ENCODE measurements at places on chromosomes 12 and 14.
A peak's percentile ranks its signal among the peaks of the same experiment; 100 is the strongest.

- peak; percentile 28 for DNase-seq
Observed at GRCh38 chr14:51419685-51420084, 179.6 kb downstream of the TMX1 start.

DNA sequence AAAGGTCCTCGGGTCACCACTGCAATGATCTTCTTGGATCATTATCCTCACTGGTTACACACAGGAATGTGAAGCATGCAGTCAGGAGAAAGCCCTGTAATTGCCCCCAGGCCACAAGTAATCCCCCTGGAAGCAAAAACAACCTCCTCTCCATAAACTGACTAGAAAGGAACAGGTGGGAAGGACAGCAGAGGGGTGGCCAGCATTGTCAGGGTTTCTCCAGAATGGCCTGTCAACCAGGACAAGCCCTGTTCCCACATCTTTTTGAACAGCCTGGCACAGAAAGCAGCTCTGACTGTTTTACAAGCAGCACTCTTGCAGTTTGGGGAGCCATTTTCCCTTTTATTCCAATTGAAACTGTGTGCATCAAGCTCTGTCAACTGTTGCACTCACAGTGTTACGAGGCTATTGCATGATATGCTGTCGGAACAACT is 36.1 kb downstream of the TMCC3 start:
- DNase-seq, result no peak

- DNase-seq, result no peak
Observed at GRCh38 chr12:121580959-121581685, at the start of gene KDM2B. Gene KDM2B (minus strand): TSS chr12:121581023. CDS start chr12:121580911, 112 bp downstream.

GRCh38 chr14:56120091-56120691 is 2.0 kb downstream of the PELI2 start:
- no peak for DNase-seq

- DNase-seq, result no peak
Observed at GRCh38 chr12:93879476-93880421, 202.6 kb downstream of the CRADD start.

- DNase-seq, result no peak
Observed at GRCh38 chr14:100748403-100748802, 21.7 kb downstream of the DLK1 start.

- DNase-seq, result no peak
Observed at GRCh38 chr12:46660719-46661109, 165.1 kb downstream of the SLC38A4 start.

GRCh38 chr12:63420206-63420644 is 248.1 kb downstream of the DPY19L2 start:
- DNase-seq, result peak; percentile 13

GRCh38 chr14:52272375-52272774 is 4.9 kb downstream of the PTGDR start:
- no peak for DNase-seq

GRCh38 chr12:110590806-110591326 is 7.7 kb upstream of the PPTC7 start:
- no peak for DNase-seq

GRCh38 chr14:90388437-90388836 is 8.4 kb upstream of the CALM1 start:
- no peak for DNase-seq

DNA sequence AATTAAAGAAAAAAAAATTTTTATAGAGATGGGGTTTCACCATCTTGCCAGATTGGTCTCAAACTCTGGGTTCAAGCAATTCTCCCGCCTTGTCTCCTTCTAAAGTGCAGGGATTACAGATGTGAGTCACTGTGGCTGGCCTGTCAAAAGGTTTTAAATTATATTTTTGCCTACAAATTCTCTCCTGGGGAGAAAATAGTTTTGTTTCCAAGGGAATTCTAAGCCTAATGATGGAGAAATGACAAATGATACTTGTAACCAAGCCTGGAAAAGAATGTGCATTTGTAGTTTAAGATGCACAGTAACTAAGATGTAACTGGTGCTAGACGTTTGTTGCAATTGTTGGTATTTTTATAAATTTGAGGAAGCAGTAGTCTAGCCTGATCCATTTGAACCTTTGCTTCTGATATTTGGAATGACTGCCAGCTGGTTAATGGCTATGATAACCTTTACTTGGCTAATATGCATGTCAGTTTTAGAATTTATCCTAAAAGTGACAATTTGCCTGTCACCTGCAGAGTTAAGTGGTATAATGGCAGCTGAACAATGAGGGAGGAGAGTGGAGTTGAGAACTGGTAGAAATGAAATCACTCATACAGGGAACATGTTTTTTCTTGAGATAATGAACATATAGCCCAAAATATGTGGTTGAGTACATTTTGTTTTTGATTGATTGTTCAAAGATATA is 148.0 kb downstream of the FUT8 start:
- no peak for DNase-seq

DNA sequence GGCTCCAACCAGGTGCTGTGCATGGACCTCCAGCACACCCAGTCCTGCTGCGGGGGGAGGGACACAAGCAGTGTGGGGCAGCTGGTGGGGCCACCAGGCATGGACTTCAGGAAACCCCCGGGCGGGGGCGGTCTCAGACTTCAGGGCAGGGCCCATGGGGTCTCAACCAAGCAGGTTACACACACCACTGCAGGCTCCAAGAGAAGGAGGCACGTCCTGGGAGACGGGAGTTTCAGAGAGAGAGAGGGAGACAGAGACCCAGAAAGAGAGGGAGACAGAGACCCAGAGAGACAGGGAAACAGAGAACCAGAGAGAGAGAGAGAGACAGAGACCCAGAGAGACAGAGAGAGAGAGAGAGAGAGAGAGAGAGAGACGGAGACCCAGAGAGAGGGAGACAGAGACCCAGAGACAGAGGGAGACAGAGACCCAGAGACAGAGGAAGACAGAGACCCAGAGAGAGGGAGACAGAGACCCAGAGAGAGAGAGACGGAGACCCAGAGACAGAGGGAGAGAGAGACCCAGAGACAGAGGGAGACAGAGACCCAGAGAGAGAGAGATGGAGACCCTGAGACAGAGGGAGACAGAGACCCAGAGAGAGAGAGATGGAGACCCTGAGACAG is 128.9 kb downstream of the NCOR2 start:
- no peak for DNase-seq

GRCh38 chr12:94567761-94568160 is 82.6 kb downstream of the TMCC3 start:
- DNase-seq, result no peak

DNA sequence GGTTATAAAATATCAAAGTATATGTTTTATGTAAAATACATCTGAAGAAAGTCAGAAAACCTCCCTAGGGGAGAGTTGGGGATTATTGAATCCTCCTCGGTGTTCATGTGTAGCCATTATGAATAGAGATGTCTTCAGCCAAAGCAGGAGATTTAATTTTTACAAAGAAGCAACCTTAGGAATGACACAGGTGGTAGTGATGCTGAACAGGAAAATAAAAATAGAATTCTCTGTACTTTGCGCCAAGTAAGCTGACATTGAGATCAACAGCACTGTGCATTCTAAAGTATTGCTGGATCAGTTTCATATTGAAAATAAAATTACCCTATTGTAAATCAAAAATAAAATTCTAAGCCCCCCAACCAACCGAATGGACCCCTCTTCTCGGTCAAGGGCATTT is 132.8 kb upstream of the TRHDE start:
- DNase-seq, result no peak

DNA sequence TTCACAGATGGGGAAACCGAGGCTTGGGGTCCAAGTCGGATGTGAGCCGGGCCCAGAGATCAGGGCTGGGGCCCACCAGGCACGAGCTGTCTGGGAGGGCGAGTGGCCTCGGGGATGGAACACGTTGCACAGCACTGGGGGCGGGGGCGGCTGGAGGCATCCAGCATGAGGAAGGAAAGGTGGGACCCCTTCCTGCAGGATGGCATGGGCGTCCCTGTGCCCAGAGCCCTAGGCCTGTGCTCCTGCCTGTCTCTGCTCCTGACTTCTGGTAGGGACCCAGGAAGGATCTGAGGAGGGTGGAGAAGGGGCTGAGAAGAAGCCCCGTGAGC is 183.4 kb downstream of the KIF26A start:
- DNase-seq, result no peak

GRCh38 chr14:24978862-24979724 is 70.9 kb downstream of the STXBP6 start:
- no peak for DNase-seq

DNA sequence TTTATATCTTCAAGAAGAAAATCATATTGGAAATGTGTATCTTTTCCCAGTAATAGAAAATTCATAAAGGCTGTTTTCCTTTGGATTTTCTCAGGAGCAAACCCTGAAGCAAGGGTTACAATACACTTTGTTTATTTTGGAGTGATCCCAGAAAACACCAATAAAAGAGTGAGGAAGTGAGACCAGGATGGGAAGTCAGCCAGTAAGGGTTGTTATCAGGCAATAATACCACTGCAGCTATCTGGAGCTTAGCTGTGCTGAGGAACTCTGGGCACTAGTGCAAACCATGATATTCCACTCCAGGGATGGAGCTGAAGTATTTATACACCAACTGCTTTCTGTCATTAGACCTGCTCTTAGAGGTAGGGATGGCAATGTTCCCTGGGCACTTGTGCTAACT is 1002.3 kb downstream of the FLRT2 start:
- DNase-seq, result no peak

DNA sequence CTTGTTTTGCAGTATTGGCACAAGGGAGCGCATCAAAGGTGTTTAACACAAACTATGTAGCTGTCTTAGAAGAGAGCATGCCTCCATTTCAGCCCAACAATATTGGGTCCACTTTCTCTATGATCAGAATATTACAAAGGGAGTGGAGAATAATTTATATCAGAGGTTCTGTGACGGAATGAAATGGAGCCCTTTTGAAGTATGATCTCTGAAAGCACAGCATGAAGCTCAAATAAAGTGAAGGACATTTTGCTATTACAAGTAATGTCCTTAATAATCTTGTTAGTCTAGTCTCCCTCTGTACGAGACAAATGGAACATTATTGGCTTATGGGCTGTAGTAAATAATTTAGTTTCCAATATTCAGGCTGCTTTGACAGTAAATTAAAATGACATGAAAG is 302.7 kb downstream of the NPAS3 start:
- no peak for DNase-seq

GRCh38 chr14:33359288-33359881 is 420.7 kb downstream of the NPAS3 start:
- no peak for DNase-seq

- peak; percentile 15 for DNase-seq
Observed at GRCh38 chr12:112261559-112261958, 120.7 kb downstream of the HECTD4 start.

DNA sequence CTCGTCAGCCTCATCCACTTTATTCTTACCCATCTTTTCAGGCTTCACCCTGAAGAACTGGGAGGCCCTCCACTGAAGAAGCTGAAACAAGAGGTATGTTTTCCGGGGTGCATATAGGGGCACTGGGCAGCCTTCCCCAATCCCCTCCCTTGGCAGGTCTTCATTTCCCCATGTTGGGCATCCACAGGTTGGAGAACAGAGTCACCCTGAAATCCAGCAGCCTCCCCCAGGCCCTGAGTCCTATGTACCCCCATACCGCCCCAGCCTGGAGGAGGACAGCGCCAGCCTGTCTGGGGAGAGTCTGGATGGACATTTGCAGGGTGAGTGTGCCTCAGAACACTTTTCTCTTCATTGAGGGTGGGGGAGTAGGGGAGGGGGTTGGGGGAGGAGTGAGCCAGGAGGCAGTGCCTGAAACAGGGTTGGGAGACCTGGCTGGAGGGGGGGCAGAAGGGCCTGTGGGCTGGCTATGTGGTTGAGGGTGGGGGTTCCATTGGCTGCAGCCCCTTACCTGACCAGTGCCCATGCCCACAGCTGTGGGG is 4.0 kb downstream of the NAB2 start:
- no peak for DNase-seq

DNA sequence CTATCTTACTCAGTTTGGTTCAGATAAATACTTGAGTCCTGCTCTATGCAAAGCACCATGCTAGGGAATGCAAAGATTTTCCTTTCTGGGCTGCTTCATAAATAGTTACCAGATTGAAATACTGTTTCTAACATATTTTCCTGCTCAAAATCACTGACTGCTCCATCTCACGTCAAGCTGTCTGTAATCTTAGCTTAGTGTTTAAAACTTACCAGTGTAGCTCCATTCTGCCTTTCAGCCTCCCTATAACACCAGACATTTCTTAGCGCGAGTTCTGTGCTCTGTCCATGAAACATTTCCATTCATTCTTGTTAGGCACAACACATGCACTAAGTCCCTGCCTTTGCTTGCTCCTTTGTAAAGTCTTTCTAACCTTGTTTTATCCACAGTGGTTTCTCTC is 129.4 kb downstream of the NPAS3 start:
- DNase-seq, result no peak

DNA sequence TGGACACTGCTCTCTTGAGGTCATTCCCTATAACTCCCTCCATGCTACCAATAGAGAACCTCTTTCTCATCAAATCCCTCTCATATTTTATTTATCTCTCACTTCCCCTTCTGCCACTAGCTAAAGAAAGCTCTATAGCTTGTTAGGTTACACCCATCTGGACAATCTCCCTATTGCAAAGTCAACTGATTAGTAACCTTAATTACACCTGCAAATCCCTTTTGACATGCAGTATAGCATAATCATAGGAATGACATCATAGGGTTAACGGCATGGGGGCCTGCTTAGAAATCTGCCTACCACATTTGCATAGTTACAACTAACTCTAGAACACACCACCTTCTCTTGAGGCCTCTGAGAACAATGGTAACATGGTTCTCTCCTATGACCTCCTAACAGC is 181.2 kb downstream of the EMP1 start:
- no peak for DNase-seq

DNA sequence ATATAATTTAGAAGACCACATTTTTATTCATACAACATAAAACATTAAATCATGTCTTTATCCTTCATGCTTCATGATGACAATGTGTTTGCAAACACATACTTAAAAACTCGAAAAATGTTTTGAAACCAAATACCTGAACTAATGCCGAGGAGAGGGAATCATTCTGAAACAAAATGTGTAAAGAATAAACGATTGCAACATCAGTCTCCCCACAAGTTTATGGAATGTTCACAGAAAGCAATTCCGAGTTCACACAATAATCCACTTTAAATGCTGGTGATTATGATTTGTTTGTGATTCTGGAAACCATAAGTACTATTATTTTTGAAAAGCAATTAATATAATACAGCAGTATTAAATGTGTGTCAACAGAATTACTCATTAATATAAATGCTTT is 84.5 kb upstream of the PDZRN4 start:
- DNase-seq, result no peak

DNA sequence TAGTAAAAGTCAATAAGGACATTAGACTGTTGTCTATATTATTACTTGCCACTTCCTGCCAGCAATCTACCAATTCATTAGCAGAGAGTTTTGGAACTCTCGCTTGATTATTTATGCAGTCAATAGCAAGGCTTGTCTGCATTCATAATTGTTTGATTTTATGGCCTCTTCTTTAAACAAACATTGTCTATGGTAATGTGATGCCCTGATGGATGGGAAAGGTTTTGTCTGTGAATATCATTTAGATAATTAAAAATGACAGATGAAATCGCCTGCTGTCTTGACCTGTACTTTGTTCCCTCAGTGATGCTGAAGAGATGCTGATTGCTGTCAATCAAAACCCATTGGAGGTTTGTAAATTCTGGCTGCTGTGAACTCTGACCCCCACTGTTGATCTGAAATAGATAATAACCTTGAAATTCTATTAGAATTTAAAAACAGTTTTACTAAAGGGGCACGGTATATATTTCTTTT is 455.3 kb downstream of the NPAS3 start:
- DNase-seq, result no peak

- peak; percentile 23 for DNase-seq
Observed at GRCh38 chr12:65106948-65107347, 14.2 kb downstream of the WIF1 start.

All from SW 1271 (cell line).